Uterus (tissue), 4 donors: ENCODE measurements at places on chromosomes 3 and 15. TPM values are rescaled to one million over a fixed set of nuclear protein-coding genes. Genes with fewer than 3 reads are reported as not detected.
A peak's percentile ranks its signal among the peaks of the same experiment; 100 is the strongest.

GRCh38 chr3:20074226-20075063 lies 34.2 kb downstream of the KAT2B start:
- DNase-seq = no peak

GRIP2 gene
- total RNA-seq = 1.2 TPM

TRH gene
- total RNA-seq = not detected

IGF1R gene
- total RNA-seq = 30.0 TPM

- DNase-seq = no peak
Observed at GRCh38 chr3:157347577-157348303, 88.9 kb upstream of the PTX3 start.

DNA sequence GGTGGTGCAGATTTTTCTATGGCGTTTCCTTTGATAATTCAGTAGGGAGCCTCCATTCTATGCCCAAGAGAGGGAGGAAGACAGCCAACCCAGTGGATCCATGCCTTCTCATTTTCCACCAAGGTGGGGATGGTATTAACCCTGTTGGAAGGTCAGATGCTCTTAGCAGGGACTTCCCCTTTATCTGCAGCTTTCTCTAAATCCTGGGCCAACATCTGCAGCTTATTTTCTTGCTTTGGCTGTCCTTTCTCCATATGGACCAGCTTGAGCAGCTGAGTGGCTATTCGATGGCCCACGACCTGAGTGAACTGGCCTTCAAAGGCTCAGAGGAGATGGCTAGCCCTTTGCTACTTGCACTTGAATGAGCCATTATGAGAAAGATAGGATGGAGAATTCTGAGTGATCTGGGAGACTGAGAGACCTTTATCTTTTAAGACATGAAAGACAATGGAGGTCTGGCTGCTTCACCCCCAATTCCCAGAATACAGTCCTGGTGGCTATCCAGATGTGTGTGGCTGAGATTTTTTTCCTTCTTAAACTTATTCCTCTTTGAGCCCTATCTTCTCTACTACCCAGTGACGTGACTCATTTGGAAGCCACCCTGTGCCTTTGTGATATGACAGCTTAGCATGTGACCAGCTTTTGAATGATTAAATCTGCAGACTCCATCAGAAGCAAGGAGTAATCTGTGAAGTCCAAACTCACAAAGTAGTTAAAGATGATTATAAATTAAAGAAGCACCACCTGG lies 39.6 kb upstream of the TRAK1 start:
- DNase-seq = no peak

GRCh38 chr15:48644467-48644826 lies 1.1 kb downstream of the FBN1 start:
- peak; percentile 58 for DNase-seq

DNA sequence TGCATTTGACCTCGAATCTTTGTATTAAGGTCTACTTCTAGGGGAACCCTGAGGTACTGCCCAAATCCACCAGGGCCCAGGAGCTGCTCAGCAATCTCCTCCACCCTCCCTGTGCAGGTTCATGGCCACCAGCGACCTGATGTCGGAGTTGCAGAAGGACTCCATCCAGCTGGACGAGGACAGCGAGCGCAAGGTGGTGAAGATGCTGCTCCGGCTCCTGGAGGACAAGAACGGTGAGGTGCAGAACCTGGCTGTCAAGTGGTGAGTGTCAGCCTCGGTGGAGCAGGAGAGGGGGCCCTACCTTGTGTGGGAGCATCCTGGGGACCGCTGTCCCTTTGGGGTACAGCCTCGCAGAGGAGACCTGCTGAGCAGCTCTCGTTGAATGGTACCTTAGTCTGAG lies 6.9 kb downstream of the CAND2 start:
- DNase-seq = no peak

- peak; percentile 44 for DNase-seq
Observed at GRCh38 chr15:73870700-73871408, 2.5 kb upstream of the TBC1D21 start.
